ENCODE measurements at places on chromosomes 1 and 21.

DNA sequence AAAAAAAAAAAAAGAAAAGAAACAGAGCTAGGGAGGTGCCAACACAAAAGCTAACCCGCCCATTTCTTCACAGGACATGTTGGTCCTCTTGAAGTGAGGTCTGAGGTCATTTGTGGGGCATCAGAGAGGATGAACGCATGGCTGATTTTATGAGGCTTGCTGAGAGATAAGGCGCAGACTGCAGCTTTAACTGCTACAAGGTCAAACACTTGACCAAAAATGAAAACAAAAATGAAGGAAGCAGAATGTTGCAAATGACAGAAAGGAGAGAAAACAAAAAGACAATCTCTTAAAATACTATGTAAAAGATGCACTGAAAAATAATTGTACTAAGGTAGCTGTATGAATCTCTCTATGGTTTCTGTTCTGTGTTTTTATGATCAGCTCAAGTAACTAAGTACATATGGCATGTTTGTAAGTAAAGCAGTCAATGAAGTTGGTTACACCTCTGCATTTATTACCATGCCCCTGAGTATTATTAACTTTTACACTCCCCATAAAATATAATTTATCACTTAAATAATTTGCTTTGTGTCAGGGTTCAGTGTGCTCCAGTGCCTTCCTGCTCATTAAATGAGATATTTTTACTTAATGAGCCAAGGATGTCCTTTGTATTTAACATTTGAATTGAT is 249.1 kb upstream of the NR5A2 start:
- DNase-seq, result peak; percentile 34

DNA sequence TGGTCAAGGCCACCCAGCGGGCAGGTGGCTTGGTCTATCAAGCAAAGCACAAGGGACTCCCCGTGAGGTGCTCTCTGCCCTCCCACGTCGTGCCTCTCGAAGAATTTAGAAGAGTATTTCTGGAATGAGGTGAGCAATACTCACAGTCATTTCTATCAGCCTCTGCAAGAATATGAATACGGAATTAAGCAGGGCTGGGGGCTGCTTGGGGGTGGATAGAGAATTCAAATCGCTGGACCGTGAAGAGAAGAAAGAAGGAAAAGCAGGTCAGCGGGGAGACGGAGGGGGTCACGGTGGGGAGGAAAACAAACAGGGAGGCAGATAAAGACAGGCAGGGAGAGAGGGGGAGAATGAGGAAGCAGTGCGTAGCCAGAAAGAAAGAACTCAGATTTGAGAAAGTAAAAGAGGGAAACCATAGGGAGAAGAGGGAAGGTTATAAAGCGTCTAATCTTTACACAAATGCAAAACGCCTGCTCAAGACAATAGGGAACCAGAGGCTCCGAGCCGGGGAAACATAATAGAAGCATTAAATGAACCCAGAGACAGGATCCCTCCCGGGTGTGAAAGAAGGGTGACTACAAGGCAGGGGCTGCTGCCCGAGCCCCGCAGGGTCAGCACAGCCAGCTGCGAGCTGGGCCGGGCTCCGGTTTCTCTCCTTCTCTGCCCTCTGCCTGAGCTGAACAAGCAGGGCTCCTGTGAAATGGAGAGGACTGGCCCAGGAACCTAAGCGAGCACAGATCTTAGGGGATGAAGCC is 2.1 kb upstream of the EDN2 start:
- DNase-seq, result no peak

DNA sequence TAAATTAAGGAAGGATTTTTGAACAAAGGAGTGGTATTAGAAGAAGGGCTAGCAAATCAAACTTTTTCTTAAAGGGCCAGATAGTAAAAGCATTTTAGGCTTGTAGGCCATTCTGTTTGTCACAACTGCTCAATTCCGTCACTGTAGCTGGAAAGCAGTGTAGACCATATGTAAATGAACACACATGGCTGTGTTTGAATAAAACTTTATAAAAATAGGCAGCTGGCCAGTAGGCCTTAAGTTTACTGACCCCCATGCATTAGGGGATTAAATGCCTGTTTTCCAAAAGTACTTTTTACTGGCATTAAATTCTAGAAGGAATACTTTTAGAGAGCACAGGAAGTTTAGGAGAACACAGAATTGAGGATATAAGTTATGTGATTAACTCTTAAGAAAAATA is 8.9 kb downstream of the IVNS1ABP start:
- no peak for DNase-seq

DNA sequence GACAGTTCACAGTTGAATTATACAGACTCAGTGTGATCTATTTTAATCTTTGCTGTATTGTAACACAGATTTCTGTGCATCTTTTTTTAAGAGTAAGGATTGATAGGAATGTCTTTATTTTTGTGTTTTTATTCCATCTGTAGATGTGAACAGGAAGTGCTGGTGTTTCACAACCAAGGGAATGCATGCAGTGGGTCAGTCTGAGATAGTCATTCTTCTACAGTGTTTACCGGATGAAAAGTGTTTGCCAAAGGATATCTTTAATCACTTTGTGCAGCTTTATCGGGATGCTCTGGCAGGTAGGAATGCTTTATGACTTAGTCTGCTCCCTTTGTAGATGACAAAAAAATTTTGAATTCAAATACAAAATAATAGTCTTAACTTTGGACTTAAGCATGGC is 84.5 kb downstream of the CC2D1B start:
- DNase-seq, result no peak

DNA sequence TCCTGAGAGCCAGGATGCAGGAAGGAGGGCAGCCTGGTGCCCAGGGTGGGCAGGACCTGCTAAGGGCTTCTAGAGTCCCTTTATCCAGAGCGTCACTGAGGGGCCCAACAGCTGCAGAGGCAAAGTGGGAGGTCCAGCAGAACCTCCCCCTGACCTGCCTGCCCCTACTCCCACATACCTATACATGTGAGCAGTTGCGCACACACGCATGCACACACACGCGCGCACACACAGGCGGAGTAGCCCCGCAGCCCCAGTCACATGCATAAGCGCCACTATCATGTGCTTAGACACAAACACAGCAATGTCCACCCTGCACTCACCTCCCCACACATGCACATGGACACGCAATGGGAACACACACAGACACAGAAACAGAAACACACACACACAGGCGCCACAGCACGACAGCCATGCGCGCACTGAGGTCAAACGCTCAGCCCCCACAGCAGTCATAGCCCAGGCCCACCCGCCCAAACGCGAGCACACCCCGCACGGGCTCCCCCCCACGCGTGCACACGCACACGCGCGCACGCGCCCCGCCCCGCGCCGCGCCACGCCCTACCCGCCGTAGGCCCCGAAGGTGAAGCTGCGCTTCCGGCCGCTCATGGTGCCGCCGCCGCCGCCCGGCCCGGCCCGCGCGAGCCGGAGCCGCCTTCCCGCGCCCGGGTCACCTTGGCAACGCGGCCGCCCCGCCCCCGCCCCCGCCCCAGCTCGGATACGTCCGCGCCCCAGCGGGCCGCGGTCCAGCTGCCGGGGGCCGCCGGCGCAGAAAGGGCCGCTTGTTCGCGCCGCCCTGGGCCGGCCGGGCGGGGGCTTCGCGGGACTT is 17.7 kb downstream of the RAP1GAP start:
- no peak for DNase-seq

DNA sequence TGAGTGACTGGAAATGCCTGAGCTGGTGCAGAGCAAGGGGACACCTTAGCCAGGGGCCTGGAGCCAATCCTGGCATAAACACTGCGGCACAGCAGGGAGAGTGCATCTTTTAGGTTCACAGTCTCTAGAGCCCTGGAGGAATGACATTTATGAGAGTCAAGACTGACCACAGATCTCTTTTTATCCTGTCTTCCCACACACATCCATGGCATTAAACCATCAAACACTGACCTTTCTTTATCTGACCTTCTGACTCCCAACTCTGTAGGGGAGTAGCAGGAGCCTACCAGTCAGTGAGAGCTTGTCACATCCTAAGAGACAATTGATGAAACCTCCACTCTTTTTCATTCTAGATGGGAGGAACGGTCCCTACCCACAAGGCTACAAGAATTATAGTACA is 7.9 kb downstream of the CD34 start:
- DNase-seq, result no peak

GRCh38 chr1:168613038-168613451 is 36.6 kb downstream of the XCL1 start:
- DNase-seq, result no peak

GRCh38 chr1:147334292-147334691 is 91.8 kb downstream of the CHD1L start:
- DNase-seq, result no peak

GRCh38 chr1:54161495-54162168 is 8.8 kb upstream of the CDCP2 start:
- DNase-seq, result no peak

DNA sequence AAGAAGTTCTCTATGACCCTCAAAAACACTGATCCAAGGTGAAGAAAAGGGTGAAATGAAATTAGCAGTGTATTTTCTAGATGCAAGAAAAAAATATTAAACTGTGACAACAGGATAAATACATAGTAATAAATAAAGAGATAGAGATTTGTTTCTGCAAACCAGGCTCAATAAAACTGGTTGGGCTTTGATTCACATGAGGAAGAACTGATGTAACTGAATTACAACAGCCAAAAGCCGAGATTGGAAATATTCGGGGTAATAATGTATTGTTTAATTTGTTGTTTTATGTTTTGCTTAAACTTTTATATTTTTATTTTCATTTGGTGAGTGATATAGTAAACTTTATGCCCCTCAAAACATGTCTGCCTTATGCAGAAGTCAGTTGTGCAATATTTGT is 285.0 kb downstream of the BRINP3 start:
- no peak for DNase-seq

GRCh38 chr1:27562021-27562420 is 41.9 kb downstream of the AHDC1 start:
- DNase-seq, result no peak

DNA sequence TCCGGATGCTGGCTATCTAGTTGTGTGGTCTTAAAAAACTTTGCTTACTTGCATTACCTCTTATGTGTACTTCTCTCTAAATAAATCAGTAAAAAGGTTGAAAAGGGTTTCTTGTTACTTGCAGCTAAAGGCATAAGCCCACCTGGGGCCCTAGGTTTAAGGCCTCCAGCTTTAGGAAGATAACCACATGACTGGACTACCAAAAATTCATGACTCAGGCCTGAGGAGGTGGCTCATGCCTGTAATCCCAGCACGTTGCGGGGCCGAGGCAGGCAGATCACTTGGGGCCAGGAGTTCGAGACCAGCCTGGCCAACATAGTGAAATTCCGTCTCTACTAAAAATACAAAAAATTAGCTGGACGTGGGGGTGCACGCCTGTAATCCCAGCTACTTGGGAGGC is 142.9 kb downstream of the APP start:
- no peak for DNase-seq

DNA sequence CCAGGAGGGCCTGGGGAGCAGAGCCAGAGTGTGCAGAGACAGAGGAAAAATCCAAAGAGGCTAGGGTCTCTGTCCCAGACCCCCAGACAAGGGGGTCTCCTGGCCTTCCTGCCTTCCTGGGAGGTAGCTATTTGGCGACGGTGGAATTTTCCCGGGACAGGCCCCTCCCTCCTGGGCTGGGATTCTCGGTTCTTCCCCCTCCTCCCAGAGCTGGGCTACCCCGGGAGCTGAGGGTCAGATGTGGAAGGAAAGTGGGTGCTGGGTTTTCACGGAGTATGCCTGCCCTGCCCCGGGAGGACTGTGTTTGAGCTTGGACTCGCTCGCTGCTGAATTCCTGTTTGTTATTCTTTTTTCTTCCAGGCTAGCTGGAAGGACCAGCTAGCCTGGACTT is 759 bp downstream of the AMPD2 start:
- no peak for DNase-seq

DNA sequence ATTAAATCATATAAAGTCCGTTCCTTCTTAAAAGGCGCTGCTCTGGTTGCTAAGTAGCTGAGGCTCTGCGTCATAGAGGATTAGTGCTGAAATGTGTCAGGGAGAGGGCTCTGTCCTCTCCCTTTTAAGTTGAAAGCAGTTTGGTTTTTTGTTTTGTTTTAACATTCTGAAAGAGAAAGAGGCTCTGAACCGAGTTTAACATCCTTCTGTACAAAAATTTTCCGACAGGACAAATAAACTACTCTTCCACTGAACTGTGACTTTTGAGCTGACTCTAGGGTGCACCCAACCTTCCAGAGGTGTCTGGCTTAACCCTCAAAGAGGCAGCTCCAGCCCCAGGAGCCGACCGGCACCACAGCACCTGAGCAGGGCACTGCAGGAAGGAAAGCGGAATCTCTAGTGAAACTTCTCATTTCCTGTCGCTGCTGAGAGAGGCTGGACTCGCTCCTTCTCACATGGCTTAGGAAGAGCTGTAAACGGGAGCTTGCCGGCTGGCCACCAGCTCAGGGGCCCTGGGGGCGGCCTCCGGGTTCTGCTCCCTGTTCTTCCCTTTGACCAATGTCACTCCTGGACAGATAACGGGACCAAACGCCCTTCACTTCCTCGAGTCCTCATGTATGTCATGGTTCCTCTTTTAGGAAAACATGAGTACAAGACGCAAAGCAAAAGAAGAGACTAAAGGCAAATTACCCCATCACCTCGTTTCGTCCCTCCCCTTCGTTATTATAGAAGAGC is 1.2 kb downstream of the VAV3 start:
- DNase-seq, result peak; percentile 80

DNA sequence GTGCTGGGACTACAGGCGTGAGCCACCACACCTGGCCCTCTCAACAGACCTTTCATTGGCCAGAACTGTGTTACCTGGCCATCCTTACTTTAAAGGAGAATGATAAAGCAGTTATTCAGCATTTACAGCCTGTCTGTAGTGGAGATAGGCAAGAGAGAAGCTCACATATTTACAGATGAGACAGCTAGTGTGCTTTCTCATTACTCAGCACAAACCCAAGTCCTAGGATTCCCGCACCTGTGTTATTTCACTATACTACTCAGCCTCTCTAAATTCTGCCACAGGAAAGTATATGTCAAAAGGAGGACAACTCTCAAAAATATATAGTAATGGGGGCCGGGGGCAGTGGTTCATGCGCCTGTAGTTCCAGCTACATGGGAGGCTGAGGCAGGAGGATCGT is 15.9 kb upstream of the MYOC start:
- no peak for DNase-seq

DNA sequence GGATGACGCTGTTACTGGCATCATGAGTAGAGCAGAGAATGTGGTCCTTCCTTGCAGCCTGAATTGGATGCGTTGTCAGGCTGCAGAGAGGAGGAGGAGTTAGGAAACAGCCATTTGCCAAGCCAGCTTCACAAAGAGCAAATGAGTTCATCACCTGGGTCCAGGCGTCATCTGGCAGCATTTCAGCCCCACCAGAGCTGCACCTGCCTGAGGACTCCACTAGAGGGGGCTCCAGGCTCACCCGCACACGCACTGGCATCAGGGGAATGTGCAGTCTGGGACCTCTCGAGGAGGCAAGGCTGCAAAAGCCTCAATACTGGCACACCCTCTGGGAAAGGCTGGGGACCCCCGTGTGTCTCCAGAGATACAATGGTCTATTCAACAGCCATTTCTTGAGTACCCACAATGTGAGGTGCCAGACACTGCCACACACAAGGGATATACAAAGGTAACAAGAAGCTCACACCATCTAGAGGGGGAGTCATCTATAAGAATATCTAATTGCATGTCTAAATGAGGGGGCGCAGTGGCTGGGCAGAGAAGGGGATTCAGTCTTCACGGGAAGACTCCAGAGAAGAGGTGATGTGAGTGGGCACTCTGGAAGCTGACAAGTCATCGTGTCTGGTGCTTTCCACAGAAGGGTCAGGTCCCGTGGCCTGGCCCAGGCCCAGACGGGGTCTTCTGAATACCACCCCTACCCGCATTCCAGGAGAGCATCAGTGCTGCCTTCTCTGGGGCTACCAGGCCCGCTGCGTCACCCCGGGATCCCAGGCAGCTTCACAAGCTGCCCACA is 53.5 kb upstream of the CNTN2 start:
- DNase-seq, result no peak

- DNase-seq, result no peak
Observed at GRCh38 chr1:214326406-214326805, 45.4 kb downstream of the SMYD2 start.

- no peak for DNase-seq
Observed at GRCh38 chr1:169003864-169004516, 102.5 kb upstream of the ATP1B1 start.

Measured in GF-D8 (cell line).